Suppressor macrophage (primary cell): ENCODE measurements at places on chromosomes 11 and 22.

GRCh38 chr11:121106812-121107211 lies 5.8 kb downstream of the TECTA start:
- DNase-seq: no peak

DNA sequence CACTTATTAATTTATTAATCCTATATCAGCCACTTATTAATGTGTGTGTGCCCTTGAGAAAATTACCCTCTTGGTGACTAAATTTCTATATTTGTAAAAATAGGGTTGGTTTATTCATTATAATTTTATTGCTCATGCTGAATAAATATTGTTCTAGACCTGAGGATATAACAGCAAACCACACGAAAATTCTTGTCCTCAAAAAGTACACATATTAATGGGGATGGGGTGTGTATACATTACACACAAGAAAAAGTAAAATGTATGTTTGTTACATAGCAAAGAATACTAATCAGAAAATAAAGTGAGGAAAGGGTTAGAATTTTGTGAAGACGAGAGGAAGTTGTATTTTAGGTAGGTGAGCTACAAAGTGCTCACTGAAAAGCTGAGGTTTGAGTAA lies 1068.9 kb upstream of the RAG2 start:
- DNase-seq: no peak

DNA sequence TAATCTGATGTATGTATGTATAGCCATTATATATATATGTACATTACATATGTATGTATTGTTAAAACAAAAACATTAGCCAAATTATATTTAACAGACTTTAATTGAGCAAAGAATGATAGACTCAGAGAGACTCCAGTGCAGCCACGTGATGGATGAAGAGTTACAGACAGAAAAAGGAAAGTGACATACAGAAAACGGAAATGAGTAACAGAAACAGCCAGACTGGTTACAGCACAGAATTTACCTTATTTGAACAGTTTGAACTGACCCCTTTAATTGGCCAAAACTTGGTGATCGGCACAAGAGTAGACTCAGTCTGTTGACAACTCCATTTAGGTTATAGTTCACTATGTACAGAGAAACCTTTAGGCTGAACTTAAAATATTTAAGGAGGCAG lies 35.0 kb downstream of the CHORDC1 start:
- no peak for DNase-seq

- DNase-seq: no peak
These were observed at the start of gene IFITM5 for GRCh38 chr11:299081-299891. Gene IFITM5, minus strand, starts transcription at chr11:299526. Its CDS starts 36 bp downstream, at chr11:299490.

- DNase-seq: no peak
These were observed 109.4 kb downstream of the LDLRAD3 start for GRCh38 chr11:36053281-36053680.

- DNase-seq: no peak
These were observed at the start of gene LRRN4CL for GRCh38 chr11:62689421-62690183. Gene LRRN4CL, minus strand, starts transcription at chr11:62689530. Its CDS starts 1,022 bp downstream, at chr11:62688508.

DNA sequence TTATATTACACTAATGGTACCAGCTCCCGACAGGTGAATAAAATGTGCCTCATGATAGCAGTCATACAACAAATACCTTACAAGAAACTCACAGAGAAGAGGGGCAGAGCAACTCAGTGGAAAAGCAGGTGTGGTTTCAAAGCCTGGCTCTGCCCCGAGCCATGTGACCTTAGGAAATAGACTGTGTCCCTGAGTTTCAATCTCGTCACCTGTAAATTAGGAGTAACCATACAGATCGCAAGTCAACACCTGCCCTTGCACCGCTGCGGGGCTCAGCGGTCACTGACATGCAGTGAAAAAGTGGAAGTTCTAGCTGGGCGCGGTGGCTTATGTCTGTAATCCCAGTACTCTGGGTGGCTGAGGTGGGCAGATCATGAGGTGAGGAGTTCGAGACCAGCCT lies 11.9 kb upstream of the MRTFA start:
- no peak for DNase-seq

GRCh38 chr11:82494988-82495432 lies 238.7 kb downstream of the FAM181B start:
- DNase-seq: peak; percentile 79

- DNase-seq: no peak
These were observed 34.7 kb downstream of the ALG9 start for GRCh38 chr11:111836721-111837120.

DNA sequence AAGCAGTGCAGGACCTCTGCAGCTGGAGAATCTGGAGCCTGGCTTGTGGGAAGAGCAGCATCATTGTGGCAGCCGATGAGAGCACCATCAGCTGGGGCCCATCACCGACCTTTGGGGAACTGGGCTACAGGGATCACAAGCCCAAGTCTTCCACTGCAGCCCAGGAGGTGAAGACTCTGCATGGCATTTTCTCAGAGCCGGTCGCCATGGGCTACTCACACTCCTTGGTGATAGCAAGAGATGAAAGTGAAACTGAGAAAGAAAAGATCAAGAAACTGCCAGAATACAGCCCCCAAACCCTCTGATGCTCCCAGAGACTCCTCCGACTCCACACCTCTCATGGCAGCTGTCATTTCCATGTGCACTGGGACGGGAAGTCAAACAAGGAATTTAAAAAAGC lies 35.6 kb downstream of the ASRGL1 start:
- DNase-seq: no peak

- no peak for DNase-seq
These were observed 805.6 kb upstream of the LRRC4C start for GRCh38 chr11:42265072-42265471.

- no peak for DNase-seq
These were observed 25.0 kb downstream of the ARHGAP8 start for GRCh38 chr22:44777364-44777755.

DNA sequence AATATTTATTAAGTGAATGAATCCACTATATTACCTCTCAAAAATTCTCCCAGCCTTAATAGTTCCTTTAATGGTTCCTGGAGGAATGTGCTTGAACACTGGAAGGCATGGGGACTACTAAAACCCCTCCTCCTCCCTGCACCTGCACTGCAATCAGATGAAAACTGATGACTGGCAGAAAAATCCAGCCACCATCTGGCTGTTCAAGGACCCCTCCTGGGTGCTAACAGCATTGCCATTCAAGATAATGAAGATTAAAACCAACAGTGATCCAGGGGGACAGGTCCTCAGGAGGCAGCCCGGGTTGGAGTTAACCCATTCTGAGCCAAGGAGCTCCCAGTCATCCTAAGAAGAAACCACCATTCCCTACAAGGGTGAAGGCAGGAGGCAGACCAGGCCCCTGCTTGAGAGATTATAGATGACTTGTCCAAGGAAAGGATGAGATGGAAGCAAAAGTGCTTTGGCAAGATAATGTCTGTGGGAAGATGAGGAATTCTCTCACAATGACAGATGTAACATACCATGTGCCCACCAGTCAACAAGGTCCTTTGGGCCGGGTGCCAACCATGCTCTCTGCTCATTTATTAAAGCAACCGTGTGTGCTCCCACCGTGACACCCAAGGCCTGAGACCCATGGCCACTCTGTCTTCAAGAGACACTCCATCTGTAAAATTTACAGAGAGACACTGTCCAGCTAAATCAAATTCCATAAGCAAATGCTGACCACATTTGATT lies 90.6 kb downstream of the LARGE1 start:
- no peak for DNase-seq

- DNase-seq: peak; percentile 22
These were observed at the start of gene SLC17A6 for GRCh38 chr11:22337596-22338485. Gene SLC17A6, plus strand, starts transcription at chr11:22338381. Its CDS starts 153 bp downstream, at chr11:22338534.

- DNase-seq: peak; percentile 84
These were observed 46.9 kb downstream of the MICAL2 start for GRCh38 chr11:12157241-12157661.

GRCh38 chr11:6440906-6441358 lies at the start of gene HPX:
Gene HPX, minus strand, starts transcription at chr11:6440987. Its CDS starts 24 bp downstream, at chr11:6440963.
- no peak for DNase-seq

DNA sequence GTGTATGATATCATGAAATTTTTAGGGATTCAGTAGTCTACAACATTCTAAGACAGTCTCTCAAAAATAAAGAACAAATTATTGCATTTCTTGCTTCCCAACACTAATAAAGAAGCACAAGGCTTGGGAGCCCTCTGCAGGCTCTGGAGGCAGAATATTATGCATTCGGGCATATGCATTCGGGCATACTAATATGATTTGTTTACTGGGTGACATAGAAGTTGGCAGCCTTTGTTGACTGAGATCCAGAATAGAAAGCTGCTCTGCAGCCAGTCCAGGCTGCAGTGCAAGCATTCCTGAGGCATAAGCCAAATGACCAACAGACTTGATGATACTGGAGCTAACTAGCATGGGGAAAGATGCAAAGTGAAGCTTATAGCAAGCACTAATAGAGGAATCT lies 945.5 kb downstream of the OPCML start:
- DNase-seq: no peak

DNA sequence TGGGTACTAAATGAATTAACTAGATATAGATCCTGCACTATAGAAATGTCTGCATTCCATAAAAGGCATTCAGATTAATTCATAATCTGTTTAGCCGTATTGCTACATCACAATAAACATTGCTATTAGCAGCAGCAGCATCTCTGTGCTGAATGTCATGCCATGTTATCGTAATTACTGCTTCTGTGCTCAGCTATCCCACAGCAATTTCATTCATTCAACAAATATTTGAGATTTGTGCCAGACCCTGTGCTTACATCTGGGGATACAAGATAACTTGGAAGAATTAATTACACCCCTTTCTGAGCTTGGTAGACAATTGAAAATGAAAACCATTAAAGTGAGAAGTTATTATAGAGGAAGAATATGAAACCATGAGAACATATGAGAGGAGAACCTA lies 185.8 kb upstream of the C11orf87 start:
- DNase-seq: no peak

GRCh38 chr22:19376247-19376646 lies 55.3 kb downstream of the HIRA start:
- no peak for DNase-seq

- no peak for DNase-seq
These were observed 19.0 kb downstream of the OR52B2 start for GRCh38 chr11:6151117-6151516.

DNA sequence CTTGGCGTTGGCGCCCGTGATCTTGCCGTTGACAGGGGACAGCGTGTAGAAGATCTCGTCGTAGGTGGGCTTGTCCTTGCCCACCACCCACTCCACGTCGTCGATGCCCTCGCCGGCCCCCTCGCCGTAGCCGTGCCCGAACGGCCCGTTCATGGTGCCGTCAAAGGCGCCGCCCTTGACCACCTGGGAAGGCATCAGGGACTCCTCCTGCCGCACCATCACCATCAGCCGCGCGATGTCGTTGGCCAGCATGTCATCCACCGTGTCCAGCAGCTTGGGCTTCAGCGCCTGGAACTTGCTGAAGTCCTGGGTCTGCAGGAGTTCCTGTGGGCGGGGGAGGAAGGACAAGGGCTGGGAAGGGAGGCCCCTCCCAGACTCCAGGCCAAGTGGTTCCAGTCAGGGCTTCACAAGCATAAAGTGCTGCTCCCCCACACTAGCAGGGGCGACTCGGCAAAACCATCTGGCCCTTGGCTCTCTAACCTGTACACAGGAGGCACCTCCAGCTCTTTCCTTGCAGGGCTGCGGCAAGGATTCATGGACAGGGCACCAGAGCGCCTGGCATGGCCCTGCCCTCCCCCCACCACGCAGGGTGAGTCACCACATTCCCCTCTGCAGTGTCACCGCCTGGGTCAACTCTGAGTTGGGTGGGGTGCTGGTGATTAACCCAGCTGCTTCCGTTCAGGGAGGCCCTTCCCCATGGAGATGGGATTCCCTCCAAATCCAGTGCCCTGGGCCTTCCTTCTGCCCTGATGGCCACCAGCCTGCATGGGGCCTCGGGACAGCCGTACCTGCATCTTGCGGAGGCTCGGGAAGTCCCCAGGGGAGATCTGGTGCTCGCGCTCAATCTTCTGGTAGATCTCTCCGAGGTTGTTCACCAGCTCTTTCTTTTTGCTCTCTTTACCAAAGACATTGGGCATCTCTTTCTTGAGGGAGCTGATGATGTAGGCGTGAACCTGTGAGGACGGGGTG lies 10.4 kb upstream of the CDC42BPG start:
- DNase-seq: peak; percentile 82

- DNase-seq: peak; percentile 20
These were observed 48.2 kb downstream of the BSX start for GRCh38 chr11:122933416-122933815.

DNA sequence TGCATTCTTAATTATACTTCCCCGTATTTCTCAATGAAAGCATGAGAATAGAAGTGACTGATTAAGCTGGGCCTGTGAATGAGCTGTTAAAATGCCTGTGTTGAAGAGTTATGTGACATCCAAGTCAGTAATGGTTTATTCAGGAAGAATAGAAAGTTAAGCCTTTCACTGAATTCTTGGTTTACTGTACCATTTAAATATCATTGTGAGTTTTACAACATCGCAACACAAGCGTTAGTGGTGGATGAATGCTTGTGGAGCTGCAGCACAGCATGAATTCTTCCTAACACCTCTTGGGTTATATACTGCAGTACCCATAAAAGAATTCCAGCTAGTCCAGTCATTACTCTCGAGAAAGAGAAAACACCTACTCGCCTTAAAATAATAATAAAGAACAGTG lies 257.8 kb downstream of the JRKL start:
- no peak for DNase-seq

DNA sequence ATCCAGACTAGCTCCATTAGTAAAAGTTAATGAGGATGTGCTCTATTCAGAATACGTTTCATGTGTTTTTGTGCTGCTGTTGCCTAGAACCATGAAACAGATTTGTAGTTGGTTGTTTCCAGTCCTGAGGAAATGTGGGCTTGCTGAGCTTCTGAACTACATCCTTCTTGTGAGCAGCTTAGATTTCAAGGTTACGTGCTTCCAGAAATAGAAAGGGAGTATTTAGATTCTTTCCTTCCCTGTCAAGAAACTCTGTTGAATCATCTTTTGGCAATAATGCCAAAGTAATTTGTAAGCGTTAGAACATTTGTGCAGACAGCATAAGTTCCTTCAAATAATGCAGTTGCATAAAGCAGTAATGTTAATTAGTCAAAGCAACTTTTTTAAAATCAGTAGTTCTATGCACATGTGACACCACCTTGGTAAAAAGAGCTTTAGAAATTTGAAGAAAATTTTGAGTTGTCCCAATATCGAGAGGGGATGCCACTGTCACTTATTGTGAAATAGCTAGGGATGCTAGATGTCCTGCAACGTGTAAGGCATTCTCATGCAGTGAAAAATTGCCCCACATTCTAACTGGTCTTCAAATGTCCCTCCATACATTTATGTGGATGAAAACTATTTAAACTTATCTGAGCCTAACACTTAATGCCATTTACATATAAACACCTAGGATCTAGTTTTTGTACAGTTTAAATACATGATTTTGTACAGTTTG lies 169.6 kb downstream of the ETS1 start:
- no peak for DNase-seq

DNA sequence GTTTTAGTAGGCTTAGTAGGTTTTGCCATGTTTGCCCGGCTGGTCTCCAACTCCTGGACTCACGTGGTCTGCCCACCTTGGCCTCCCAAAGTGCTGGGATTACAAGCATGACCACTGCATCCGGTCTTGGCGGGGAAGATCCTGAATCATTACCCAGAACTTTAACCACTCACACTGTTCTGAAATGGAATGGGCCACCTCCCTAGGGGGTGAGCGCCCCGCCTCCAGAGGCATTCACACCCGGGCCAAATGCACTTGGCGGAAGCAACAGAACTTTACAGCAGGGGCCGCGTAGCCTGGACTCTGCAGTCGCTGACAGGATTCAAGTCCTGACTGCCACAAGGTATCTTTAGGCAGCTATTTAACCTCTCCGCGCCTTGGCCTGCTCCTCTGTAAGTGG lies 5.4 kb downstream of the CCDC86 start:
- DNase-seq: no peak

GRCh38 chr11:86099874-86100273 lies 31.0 kb upstream of the PICALM start:
- no peak for DNase-seq
